ENCODE measurements at places on chromosomes 4 and X.
A peak's percentile ranks its signal among the peaks of the same experiment; 100 is the strongest.

DNA sequence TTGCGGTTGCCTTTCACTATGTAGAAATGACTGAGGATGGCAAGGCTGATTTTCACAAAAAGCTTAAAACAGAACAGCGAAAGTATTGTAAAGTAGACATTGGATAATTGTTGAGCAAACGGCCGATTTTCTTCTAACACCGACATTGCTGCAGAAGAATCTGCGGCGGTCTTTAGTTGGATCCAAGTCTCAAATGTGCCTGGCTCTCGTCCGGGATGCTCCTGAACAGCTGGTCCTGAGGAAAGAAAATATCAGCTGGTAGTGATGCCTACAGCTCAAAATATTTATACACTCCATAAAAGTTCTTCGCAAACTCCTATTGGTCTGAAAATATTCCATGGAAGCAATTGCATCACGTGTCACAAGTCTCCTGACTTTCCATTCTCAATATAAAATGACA lies at the start of gene ASB5:
ASB5 (minus strand) TSS at position 260 of the 400 bp plus-strand sequence; CDS start at position 146, 114 bp downstream.
- no peak for DNase-seq

DNA sequence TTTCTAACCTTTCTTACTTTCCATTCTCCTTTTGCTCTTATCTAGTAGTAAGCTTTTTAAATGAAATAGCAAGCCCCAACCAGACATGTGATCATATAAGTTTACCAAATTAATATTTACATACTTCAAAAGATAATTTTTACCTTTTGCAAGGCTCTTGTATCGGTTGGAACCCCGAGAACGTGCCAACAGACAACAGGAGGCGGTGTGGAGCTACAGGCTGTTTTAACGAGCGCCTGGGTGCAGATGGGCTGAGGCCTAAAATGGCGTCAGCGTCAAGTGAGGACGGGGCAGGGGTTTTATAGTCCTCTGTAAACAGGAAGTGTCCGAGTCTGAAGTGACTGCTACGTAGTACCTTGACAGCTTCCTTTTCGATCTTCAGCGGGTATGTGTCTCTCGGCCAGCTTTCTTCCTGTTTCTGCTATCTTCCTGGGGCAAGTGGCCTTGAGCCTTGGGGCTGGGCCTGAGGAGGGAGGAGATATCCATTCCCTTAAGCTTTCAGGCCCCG lies 342.7 kb downstream of the GALNTL6 start:
- no peak for DNase-seq

DNA sequence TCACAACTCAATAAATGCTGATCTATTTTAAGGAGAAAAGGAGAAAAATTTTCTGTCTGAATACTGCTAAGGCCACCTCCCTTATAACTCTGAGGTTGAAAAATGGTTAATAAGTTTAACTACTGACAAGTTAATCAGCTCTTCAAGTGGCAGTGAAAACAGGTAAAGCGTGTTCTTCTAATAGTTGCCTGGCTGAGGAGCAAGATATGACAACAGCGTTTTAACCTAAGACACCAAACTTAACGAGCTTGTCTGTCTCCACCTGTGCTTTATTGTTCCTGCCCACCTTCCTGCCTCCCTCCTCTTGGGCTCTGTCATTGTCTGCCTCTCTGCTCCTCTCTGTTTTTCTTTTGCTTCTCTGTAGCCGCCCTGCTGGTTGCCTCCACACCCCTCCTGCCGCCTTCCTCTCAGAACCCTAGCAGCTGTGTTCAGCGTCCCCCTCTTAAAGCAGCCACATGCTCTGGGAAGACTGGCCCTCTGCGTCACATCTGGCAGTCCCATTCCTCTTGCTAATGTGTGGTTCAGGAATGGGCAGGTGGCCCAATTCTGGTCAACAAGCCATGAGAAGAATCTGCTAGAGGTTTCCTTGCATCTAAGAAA lies 4.3 kb upstream of the TSPAN5 start:
- DNase-seq: peak; percentile 37

GRCh38 chrX:2897311-2897689 lies 31.8 kb downstream of the ARSD start:
- DNase-seq: no peak

DNA sequence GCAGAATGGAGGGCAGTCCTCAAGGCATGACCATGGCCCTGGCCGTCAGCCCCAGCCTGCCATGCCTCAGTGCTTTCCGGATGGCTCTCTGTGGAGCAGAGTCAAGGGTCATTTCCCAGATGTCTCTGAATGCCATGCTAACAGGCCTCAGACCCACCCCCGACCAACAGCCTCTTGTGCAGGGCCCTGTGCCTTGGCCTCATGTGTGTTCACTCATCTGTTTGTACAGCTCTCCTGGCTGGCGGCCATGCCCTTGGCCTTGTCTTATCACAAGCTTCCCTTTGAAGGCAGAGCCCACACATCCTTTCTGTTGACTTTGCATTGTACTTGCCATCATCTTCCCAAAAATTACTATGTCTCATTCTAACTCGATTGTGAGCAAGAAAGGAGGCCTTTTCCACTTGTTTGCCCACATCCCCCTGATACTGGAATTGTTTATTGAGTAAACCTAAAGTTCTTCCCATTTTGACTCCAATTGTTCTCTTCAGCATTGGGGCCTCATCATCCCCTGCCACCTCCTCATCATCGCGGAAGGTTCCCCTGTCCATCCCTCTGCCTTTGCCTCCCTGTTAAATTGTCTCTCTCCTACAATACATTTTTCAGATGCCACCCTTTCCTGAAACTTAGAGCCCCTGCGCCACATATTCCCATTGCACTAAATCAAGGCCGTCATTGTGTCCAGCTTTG lies 6.3 kb downstream of the CA5B start:
- DNase-seq: no peak

- no peak for DNase-seq
Measured at GRCh38 chr4:159271856-159272255, 169.0 kb downstream of the RAPGEF2 start.

GRCh38 chrX:76109654-76110053 lies 63.2 kb upstream of the PBDC1 start:
- no peak for DNase-seq

GRCh38 chrX:120029354-120029753 lies 48.1 kb downstream of the RHOXF2B start:
- DNase-seq: no peak

- DNase-seq: no peak
Measured at GRCh38 chrX:119756926-119757635, 1.3 kb upstream of the SOWAHD start.

DNA sequence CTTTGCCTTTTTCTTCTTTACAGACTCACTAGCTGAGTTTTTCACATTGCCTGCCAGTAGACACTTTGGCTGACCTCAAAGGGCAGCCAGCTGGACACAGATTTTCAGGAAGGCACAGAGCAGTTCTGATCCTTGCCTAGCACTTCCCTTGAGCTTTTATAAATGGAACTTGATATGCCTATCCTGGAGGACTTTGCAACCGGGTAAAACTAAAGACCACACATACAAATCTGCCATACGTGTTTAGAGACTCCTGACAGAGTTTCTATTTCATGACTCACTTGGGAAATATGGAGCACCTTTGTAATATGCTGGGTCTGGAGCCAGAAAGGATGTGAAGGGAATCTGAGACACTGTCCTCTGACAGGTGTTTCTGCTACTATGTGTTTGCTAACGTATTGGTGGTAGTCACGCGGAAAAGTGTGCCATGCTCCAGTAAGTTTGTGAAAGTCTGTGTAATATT lies 56.7 kb upstream of the RASSF6 start:
- no peak for DNase-seq

DNA sequence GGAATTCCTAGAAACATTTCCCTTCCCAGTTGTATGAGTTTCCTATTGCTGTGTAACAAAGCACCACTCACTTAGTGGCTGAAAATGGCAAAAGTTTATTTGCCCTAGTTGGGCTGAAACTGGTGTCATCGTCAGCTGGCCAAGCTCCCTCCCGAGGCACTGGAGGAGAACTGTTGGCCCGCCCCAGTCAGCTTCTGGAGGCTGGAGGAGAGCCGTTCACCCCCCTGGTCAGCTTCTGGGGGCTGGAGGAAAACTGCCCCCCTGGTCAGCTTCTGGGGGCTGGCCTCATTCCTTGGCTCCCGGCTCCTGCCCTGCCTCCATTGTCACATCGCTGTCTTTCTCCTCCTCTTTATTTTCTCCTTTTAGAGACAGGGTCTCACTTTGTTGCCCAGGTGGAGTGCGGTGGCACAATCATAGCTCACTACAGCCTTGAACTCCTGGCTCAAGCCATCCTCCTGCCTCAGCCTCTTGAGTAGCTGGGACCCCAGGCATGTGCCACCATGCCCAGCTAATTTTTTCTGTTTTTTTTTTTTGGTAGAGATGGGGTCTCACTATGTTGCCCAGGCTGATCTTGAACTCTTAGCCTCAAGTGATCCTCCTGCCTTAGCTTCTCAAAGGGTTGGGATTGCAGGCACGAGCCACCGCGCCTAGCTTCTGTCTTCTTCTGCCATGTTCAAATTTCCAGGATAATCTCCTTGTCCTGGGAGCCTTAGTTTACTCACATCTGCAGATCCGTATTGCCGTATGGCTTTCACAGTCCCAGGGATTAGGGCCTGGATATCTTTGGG lies 3.2 kb downstream of the RGS12 start:
- DNase-seq: no peak

DNA sequence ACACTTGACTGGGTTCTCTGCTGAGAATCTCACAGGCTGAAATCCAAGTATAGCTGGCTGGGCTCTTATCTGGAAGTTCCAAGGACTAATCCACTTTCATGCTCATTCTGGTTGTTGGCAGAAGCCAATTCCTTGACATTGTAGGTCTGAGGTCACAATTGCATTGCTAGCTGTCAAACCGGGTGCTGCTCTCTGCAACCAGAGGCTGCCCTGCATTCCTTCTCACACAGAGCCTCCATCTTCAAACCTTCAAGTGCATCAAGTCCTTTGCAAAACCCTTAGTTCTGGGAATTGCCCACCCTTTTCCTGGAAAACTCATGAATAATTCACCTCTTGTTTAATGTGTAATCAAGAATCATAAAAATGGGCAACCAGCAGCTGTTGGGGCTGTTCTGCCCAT lies 404.2 kb downstream of the KCNIP4 start:
- DNase-seq: no peak

DNA sequence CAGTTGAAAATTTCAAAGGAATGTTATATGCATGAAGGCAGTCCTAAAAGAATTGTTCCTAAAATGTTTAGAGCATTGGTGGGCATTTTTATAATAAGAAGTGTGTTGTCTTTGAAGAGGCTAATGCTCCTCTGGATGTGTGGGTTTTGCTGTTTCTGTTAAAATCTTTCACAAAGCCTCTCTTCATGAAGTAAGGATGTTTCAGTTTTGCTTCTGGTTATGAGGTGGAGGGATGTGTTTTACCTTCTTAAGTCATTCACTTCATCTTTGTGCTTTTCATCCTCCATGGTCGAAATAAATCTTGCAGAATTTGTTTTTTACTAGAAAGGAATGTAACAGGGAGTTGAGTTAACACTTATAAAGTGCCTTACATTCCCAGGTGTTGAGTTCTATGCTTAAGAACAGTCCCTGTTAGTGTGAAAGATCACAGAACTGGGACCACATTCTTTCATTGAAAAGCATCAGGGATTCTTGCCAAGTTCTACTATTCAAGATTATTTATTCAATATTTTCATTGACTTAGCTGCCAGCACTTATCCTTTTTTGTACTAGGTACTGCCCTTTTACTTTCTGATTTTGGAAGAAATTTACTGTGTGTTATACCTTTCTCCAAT lies 21.1 kb downstream of the FHIP1A start:
- no peak for DNase-seq

DNA sequence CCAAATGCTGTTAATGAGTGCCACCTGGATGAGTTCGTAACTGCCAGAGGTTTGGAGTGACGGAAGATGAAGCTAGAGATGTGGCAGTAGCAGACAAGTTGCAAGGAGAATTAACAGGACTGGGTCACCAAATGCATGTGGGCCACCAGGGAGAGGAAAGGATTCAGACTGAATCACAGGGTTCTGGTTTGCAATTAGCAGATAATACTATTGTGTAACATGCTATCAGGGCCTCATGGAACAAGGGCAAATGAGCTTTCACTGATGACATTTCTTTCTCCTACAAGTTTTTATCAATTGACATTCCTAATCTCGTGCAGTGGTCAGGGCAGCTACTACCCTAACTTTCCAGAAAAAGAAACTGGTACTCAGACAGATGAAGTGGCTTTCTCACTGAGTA lies 21.4 kb downstream of the GAB3 start:
- no peak for DNase-seq

DNA sequence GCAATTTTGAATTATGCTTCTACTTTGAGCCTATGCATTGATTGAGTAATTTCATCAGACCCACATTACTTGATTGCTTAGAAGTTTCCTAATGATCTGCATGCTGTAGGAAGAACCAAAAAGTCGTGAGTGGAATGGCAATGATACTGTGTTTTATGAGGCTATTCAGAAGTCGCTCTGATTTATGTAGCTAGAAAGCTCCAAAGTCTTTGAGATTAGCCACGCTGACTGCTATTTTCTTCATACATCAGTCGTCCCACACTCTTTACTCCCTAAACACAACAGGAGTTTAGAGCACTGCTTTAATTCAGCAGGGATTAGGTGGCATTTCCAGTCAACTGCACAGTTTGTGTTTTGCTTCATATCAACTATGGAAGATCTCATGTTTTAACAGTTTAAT lies 4.1 kb downstream of the GRID2 start:
- no peak for DNase-seq
